ENCODE measurements at places on chromosomes 3 and 15.

- DNase-seq: no peak
These were observed 13.8 kb downstream of the BDH1 start for GRCh38 chr3:197541756-197542539.

GRCh38 chr3:94561094-94561493 is 498.2 kb downstream of the NSUN3 start:
- no peak for DNase-seq

DNA sequence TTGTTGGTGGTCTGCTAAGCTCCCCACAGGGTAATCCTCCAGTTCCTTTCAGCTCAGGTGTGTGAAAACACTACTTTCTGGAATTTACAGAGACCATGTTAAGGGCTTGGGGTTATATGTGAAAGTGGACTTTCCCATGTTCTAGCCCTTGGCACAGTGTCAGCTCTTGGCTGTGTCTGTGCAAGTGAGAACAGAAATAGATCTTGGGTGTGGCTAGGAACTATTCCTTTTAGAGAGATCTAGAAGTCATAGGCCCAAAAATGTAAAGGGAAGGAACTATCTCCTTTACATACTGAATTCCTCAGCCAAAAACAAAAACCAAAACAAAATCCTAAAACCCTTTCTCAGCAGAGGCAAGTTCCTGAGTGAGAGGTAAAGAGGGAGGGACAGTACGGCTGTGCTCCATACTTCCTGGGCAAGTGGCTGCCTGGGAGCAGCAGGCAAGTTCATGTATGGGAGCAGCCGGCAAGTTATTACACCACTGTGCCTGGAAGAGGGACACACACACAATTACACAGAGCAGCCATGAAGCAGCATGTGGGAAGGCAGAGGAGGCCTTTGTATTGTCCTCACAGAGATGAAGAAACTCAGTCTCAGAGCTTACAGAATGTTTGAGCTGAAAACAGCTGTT is 19.9 kb upstream of the C3orf62 start:
- DNase-seq: no peak

DNA sequence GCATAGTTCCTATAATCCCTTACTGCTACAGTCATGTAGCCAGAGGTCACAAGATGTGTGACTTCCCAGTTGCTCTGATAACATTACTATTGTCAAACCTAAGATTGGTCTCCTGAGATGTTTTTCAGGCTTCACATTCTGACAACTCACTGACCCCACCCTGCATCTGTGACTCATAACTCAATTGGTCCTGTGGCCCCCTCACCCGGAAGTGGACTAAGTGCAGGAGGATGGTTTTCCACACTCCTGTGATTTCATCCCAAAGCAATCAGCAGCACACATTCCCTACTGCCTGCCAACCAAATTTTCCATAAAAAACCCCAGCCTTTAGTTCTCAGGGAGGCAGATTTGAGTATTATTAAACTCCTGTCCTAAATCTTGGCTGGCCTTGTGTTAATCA is 564.9 kb upstream of the ZNF385D start:
- no peak for DNase-seq

DNA sequence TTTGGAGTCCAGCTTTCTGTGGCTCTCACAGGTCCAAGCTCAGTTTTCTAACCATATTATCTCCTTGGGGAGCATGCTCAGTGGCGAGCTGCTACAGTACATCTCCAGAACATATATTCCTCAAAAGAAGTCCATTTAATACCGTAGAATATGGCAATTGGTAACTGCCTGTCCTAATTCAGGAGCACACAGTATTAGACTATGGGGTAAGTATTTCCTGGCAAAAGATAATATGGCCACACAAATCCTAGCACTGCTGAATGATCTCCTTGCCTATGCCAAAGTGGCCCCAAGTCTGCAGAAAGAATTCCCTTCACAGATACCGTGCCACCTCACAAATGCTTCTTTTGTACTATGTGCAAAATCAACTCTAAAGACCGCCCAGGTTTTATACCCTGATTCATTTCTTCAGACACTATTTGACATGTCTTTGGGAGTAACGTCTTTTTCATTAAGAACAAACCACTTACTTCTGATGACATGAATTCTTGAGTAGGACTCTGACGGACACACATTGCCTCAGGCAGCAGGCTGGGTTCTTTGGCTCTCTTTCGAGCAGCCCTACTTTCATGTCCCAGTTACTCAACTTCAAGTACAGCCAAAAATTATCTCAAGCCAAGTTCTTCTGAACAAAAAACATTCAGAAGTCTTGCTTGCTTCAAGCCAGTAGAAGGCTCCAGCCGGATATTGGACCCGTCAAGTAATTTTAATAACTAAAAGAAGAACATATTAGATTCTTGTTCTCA is 368.3 kb upstream of the DCBLD2 start:
- no peak for DNase-seq

All from CD4-positive, CD25-positive, alpha-beta regulatory T cell (primary cell).